ENCODE measurements at places on chromosomes 5 and 9.

DNA sequence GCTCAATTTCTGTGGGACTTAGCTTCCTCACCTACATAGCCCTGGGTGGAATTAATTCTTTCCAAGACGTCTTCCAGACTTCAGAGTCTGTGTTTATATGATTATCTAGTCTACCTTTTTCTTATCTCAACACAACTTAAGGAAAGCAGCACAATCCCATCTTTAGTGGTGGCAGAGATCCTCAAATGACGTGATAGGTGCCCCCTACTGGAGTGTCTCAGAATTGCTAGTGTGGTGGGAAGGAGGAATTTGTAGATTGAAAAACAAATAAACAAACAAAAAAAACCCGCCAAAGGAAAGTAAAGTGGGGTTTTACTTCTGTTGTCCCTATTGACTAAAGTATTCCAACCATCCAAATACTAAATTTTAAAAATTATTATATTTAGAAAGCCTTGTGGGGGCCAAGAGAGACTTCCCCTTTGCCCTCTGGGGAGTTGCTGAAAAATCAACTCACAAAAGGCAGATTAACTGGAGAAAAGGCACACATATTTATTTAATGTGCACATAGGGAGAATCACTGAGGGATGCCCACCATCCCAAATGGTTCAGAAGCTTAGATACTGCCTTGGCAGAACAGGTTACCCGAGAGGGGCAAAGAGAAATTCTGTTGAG lies 283.3 kb downstream of the TMEM167A start:
- peak; percentile 48 for DNase-seq

DNA sequence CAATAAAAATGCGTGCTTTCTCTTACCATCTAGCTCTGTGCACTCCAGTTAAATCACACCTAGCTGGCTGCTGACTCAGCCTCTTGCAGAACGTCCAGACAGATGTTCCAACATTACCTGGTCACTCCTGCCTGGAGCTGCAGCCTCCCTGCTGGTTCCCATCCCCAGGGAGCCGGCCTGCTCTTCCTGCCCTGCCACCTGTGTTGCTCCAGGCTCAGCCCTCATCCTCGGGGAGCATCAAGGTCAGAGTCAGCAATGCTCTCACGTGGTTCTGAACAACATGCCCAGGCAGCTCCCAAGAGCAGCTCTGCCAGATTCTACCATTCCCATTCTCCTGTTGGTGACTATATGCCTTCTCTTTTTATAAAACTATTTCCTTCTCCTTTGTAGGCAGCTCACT lies 81.3 kb downstream of the GADD45G start:
- DNase-seq = peak; percentile 99

DNA sequence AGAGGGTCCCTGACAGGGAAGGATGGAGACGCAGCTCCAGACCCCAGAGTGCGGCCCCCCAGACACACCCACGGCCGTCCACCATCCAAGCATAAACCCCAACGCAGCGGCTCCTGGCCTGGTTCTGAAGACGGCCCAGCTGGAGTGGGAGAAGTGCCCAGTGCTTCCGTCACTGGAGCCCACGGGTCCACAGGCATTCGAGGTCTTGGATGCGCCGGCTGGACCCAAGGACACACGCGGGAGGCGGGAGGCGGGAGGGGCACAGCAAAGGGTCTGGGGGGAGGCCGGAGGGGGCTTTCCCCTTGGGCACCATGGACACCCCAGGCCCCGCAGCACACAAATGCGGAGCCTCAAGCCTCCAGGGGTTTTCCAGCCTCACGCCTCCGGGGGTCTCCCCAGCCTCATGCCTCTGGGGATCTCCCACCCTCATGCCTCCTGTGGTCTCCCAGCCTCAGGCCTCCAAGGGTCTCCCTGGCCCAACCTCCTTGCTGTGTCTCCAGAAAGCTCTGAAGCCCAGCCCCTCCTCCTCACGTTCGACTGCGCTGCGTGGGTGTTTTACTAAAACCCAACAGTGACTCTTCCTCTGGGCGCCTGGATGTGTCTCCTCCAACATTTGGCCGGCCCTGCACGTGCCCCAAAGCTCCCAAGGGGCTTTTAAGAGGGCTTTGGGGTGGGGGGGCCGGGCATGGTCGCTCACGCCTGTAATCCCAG lies 15.2 kb downstream of the EXD3 start:
- DNase-seq = no peak

DNA sequence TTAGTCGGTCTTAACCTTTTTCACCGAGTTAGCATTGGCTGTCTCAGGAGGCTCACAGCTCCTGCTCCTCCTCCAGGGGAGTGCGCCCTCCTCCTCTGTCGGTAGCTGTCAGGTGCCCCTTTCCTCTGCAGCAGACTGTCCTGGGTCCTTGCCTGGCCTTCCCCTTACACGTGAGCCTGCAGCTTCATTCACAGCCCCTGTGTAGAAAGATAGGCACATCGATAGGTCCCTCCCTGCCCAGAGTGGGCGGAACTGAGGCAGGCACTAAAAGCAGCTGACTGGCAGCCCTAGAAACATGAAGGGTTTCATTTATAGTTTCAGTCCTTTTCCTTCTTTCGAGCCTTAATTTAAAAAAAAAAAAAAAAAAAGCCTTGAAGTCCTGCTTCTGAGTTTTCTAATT lies 17.2 kb downstream of the TENT4A start:
- no peak for DNase-seq

Data from NCI-H69 (cell line).